ENCODE measurements at places on chromosomes 16 and 17.

DNA sequence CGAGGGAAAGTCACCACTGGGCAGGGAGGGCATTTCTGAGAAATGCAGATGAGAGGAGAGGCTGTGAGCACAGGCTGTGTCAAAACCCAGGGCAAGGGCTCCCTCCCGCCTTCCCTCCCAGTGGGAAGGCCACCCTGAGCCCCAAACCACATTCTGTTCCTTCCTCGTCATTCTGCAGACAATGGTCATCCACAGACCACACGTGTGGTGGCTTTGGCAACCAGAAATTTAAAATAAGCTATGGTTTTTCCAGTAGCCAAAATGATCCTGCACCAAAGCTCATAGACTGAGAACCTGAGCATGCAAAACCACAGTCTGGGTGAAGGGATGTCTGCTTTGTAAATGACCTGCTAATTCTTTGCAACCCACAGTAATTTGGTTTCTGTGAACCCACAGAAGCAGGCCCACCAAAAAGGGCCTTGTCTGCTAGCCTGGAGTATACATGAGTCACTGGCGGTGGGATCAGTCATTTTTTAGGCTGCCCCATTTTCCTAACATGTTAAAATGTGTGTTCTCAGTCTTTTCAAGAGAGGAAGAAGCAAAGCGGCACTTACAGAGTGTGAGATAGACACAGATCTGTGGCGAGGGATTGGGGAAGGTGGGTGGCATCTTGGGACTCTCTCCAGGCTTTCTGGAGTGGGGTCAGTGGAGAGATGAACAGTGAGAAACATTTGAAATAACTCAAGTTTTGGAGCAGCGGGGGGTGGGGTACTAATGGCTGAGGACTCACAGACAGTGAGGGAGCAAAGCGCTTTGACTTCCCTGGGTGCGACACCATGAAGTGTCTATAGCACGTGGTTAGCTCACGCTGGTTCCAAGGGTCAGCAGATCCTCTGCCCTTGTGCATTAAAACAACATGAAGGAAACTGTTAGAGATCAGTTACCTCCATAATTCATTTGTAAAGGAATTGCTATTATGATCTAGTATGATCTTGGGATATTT lies 20.5 kb downstream of the GRB7 start:
- DNase-seq, result no peak

- no peak for DNase-seq
These were observed 5.5 kb downstream of the CPPED1 start for GRCh38 chr16:12798171-12798570.

DNA sequence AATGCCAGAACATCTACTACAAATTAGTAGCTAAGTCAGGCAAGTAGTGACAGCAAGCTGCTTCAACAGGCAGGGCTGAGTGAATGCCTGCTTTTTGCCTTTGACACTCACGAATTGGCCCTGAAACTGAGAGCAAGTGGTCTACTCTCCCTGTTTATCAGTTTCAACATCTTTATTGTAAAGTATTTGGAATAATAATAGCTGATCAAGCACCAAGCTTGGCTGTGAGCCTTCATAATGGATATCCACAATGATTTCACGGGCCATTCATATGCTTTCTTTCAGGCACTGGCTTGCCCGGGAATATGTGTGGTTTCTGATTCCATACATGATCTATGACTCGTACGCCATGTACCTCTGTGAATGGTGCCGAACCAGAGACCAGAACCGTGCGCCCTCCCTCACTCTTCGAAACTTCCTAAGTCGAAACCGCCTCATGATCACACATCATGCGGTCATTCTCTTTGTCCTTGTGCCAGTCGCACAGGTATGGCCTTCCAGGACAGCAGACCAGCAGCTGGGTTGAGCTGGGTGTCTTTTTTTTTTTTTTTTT lies 5.2 kb downstream of the TLCD3A start:
- no peak for DNase-seq

- DNase-seq, result peak; percentile 31
These were observed at the start of gene CDH8 for GRCh38 chr16:62036101-62036801. CDH8 (minus strand) TSS chr16:62036438; CDS start chr16:62021403, 15,035 bp downstream.

GRCh38 chr17:77572065-77572601 lies 386.4 kb upstream of the TNRC6C start:
- no peak for DNase-seq

DNA sequence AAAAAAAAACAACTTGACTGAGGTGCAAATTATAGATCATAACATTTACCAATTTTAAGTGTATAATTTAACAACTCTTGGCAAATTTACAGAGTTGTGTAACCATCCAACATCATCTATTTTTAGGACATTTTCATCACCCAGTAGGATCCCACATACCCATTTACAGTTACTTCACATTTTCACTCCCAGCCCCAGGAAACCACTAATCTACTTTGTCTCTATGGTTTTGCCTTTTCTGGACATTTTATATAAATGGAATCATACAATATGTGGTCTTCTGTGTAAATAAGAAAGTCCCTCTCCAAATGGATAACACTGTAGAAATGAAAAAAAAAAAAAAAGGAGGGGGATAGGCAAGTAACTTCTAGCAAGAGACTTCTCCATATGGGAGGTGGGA lies 26.1 kb upstream of the XYLT1 start:
- no peak for DNase-seq

DNA sequence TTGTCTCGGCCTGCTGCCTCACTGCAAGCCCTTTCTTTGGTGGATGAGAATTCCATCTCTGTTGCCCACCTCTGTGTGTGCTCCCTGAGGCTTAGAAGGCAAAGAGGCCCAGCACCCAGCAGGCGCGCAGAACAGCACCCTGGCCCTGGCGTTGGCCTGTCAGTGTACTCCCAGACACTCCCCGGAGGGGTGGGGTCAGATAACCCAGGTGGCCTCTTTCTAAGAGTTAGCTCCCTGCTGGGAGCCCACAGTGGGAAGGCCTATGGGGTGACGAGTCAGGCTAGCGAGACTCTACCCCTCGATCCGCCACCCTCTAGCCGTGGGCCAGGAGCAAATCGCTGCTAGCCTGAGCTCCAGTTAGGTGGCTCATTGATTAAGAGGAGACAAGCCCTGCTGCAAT lies 38.1 kb downstream of the SRL start:
- peak; percentile 10 for DNase-seq

DNA sequence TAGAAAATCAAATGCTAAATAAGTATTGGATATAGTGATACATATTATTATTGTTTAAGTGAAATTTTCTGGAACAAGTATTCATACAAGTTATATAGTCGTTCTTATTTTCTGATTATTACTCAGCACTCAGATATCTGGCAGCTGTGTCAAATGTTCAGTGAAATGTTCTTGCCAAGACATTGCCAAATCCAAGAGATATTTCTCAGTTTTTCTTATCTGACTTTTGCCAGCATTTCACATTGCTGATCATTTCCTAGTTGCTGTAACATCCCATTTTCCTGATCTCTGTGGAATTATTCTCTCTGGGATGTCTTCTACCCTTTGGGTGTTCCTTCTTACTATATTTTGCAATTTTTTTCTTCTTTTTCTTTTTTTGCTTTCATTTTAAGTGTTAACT lies 262.3 kb downstream of the KIF2B start:
- no peak for DNase-seq

DNA sequence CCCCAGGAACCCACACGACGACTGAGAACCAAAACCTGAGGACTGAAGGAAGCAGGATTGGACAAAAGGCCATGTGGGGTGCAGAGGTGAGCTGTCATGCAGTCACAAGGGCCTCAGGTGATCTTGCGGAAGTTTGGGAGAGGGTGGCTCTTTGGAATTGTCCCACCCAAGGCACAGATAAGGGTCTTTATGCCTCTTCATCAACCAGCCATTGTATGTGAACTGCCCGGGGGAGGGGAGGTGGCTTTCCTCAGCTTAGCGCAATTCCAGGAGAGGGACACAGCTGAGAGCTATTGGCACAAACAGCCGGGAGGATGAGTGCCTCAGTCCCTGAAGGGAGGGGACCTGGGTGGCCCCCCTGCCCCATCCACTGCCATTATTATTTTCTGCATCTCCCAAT lies 55.1 kb upstream of the PHOSPHO1 start:
- no peak for DNase-seq

GRCh38 chr17:31859487-31860008 lies 504 bp upstream of the COPRS start:
- DNase-seq, result no peak

DNA sequence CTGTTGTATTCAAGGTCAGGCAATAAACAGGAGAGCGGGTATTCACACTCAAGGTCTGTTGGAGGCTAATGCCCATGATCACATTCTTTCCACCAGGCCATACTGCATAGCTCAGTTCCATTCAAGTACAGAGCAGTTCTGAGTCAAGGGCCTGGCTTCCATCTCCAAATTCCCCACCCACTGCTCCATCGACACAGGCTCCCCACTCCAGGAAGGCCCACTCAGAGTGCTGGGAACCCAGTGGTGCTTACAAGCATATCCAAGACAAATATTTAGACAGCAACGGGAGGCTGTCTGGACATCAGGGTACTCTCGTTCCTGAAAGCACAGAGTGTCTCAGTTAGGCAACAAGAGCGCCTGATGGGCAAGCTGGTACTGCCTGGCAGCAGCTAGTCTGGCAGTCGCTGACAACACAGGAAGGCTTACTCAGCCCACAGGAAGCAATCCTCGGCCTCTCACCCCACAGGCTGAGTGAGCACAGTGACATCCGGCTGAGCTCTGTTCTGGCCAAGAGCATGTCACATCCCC lies 40.9 kb downstream of the RFFL start:
- peak; percentile 58 for DNase-seq

- DNase-seq, result no peak
These were observed 11.5 kb downstream of the COX10 start for GRCh38 chr17:14080847-14081251.
